ENCODE measurements at places on chromosomes 4 and X.

DNA sequence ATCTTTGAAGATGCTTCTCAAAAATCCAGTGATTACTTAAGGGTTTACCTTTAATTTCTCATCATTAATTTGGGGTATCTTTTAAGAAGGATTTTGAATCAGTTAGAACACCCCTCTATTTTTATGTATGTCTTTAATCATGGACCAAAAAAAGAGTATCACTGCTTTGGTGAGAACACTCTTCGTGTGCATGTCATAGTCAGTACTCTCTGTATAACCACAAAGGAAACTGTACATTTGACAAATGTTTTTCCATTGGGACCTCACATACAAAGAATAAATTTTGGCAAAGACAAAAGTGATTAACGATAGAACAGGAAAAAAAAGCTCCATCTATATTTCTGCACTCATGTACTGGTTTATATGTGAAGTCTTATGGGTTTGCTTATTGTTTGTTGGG is 31.3 kb downstream of the FAM241A start:
- H3K27ac ChIP-seq = no peak overlapping the region
- H3K36me3 ChIP-seq = no peaks in the 10 kb centered on the region
- H3K27me3 ChIP-seq = no peaks in the 10 kb centered on the region
- no peaks in the 10 kb centered on the region for H3K4me1 ChIP-seq

- no peak for DNase-seq
- no peaks in the 10 kb centered on the region for H3K36me3 ChIP-seq
- H3K4me1 ChIP-seq = no peaks in the 10 kb centered on the region
- H3K4me3 ChIP-seq = no peak overlapping the region
- H3K27ac ChIP-seq = no peak overlapping the region
Measured at GRCh38 chrX:27660878-27661277, 70.7 kb downstream of the DCAF8L2 start.

GRCh38 chrX:47808904-47809788 is 27.6 kb upstream of the ZNF81 start:
- no peak for DNase-seq
- no peak overlapping the region for H3K4me3 ChIP-seq
- no peaks in the 10 kb centered on the region for H3K36me3 ChIP-seq
- H3K27ac ChIP-seq = no peak overlapping the region

- no peak overlapping the region for H3K4me3 ChIP-seq
- H3K27me3 ChIP-seq = no peaks in the 10 kb centered on the region
- no peaks in the 10 kb centered on the region for H3K36me3 ChIP-seq
Measured at GRCh38 chr4:155877971-155878370, 11.9 kb upstream of the ASIC5 start.

GRCh38 chrX:110462957-110463356 is 104.3 kb downstream of the RTL9 start:
- H3K36me3 ChIP-seq = no peaks in the 10 kb centered on the region
- DNase-seq = no peak
- H3K4me3 ChIP-seq = no peak overlapping the region
- peaks cover 9% of the 10 kb centered on the region for H3K27me3 ChIP-seq
- no peak overlapping the region for H3K27ac ChIP-seq

- no peaks in the 10 kb centered on the region for H3K36me3 ChIP-seq
- H3K4me3 ChIP-seq = no peak overlapping the region
- H3K27me3 ChIP-seq = peaks cover 45% of the 10 kb centered on the region
- H3K27ac ChIP-seq = no peak overlapping the region
Measured at GRCh38 chr4:174204164-174204831, 79.2 kb downstream of the FBXO8 start.

GRCh38 chr4:147793569-147794313 is 61.9 kb downstream of the ARHGAP10 start:
- H3K27ac ChIP-seq = no peak overlapping the region
- H3K4me3 ChIP-seq = peak overlapping the region; percentile 8
- H3K27me3 ChIP-seq = no peaks in the 10 kb centered on the region
- DNase-seq = no peak

DNA sequence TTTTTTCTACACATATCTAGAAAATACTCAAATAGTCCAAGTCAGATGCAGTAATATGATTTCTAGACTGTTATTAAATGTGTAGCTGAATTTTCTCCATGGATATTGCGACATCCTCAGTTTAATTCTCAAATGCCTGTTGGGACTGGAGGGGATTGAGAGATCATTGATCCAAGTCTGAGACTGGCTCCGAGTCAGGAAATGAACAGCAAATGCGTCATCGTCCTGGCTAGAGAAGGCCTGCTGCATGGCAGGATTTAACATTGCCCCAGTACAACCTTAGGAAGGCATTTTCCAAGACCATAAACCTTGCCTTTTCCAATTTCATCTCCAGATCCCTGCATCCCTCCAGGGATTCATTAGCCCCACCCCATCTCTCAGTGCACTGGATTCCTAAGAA is 56.6 kb upstream of the SLC6A14 start:
- DNase-seq = no peak
- H3K27me3 ChIP-seq = no peaks in the 10 kb centered on the region
- no peak overlapping the region for H3K4me3 ChIP-seq
- no peak overlapping the region for H3K27ac ChIP-seq
- no peaks in the 10 kb centered on the region for H3K4me1 ChIP-seq

DNA sequence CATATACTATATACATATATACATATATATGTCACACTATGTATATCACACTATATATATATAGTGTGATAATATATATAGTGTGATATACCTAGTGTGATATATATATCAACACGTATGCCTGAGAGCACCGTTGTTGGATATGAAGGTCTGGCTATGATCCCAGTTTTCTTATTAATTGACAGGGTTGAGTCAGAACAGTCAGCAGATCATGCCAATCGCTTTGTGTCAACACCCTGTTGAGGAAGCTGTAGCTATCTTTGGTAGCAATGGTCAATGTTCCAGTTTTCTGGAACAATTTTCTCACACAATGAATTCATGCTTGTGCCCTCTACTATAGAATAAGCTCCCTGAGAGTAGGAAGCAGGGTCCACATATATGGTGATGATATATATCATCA is 496.0 kb upstream of the AGA start:
- H3K4me3 ChIP-seq = no peak overlapping the region
- no peak overlapping the region for H3K27ac ChIP-seq
- no peaks in the 10 kb centered on the region for H3K4me1 ChIP-seq
- no peaks in the 10 kb centered on the region for H3K27me3 ChIP-seq
- DNase-seq = no peak

- no peak overlapping the region for H3K27ac ChIP-seq
- no peak for DNase-seq
- peaks cover under 1% of the 10 kb centered on the region for H3K36me3 ChIP-seq
- H3K4me3 ChIP-seq = no peak overlapping the region
Measured at GRCh38 chrX:107599450-107599861, 28.9 kb upstream of the PRPS1 start.

DNA sequence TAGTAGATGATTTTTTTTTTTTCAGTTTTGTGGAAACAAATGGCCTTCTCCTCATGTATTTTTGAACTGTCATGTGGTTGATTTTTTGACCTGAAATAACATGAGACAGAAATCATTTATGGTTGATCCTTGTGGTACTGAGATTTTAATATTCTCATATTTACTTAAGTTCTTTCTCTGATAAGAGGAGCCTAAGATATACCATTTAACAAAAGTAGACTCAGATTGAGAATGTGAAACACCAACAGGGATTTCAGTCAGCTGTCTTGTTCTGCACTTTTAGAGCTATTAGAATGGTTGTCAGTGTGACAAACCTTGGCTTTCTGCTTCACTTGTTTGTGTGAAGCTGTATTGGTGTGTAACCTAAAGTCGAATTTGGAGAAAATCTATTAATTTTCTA is 575.7 kb downstream of the SPOCK3 start:
- H3K36me3 ChIP-seq = no peaks in the 10 kb centered on the region
- H3K27me3 ChIP-seq = no peaks in the 10 kb centered on the region
- no peak overlapping the region for H3K4me3 ChIP-seq
- no peak overlapping the region for H3K27ac ChIP-seq
- no peaks in the 10 kb centered on the region for H3K4me1 ChIP-seq
- no peak for DNase-seq

DNA sequence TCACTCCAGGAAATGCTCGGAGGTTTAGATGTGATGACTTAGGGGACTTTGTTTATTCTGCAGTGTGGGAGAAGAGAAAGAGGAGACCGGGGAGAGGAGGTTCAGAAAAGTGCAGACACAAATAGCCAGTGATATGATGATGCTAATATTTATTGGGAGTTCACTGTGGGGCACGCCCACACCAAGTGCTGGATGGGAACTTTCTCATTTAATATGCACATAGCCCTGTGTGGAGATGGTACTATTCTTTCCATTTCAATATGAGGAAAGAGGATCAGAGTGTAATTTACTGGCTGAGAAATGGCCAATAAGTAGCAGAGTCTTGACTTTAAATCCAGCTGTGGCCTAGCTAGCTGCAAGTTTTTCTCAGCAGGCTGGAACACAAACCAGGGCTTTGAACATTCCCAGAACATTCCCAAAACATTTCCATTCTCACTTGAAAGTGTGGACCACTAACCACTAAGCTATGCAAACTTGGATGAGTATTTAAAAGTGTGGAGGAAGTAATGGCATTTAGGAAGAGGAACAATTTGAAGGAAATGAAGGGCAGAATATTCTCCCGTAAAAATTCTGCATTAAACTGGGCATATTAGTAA is 231.7 kb downstream of the HS3ST1 start:
- no peak for DNase-seq
- H3K27ac ChIP-seq = no peak overlapping the region
- H3K27me3 ChIP-seq = no peaks in the 10 kb centered on the region
- no peaks in the 10 kb centered on the region for H3K36me3 ChIP-seq
- no peaks in the 10 kb centered on the region for H3K4me1 ChIP-seq

GRCh38 chrX:40068048-40068447 is 29.7 kb downstream of the BCOR start:
- H3K27me3 ChIP-seq = no peaks in the 10 kb centered on the region
- peaks cover 29% of the 10 kb centered on the region for H3K36me3 ChIP-seq
- H3K27ac ChIP-seq = no peak overlapping the region
- H3K4me1 ChIP-seq = peaks cover 52% of the 10 kb centered on the region

- DNase-seq = no peak
- no peak overlapping the region for H3K4me3 ChIP-seq
- H3K4me1 ChIP-seq = no peaks in the 10 kb centered on the region
- H3K27me3 ChIP-seq = peaks cover 15% of the 10 kb centered on the region
Measured at GRCh38 chr4:176048631-176049030, 17.0 kb upstream of the WDR17 start.

DNA sequence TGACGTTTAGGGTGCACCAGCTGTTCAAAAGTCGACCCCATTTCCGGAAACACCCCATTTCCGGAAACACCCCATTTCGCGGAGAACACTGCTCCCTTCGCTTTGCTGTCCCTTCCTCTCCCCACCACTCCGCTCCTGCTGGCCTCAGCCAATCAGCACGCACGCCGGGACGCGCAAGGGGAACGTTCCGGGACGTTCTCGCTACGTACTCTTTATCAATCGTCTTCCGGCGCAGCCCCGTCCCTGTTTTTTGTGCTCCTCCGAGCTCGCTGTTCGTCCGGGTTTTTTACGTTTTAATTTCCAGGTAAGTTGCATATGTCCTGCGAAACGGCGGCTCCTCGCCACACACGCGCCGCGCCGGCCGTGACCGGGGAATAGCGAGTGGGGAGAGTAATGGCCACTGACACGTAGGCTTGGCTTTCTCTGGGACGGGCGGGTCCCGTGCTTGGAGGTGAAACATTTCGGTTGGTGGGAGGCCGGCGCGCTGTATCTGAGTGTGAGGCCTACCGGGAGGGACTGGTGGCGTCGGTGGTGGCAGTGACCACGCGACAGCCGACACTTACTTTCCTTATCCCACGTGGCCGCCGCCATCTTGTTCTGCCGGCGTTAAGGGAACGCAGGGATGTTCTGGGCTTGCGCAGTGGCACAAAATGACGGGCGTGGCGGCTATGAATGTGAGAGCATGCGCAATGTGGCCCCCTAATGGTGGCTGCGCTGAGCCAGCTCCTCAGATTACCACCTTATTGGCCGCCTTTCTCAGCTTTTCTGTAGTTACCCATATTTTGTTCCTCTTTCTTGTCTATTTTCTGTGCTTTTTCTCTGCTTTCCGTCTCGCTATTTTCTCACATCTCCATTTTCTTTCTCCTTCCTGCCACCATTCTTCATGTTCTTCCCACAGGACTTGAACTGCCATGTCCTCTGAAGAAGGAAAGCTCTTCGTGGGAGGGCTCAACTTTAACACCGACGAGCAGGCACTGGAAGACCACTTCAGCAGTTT is at the start of gene RBM3:
Gene RBM3, plus strand, starts transcription at position 215 of the 997 bp plus-strand sequence. Its CDS starts 697 bp downstream, at position 912.
- peak within 1 kb of the TSS; percentile 88 for H3K4me3 ChIP-seq
- H3K36me3 ChIP-seq = peaks cover 49% of the 10 kb centered on the region
- peak within 1 kb of the TSS; percentile 91 for H3K27ac ChIP-seq
- H3K4me1 ChIP-seq = peaks cover 16% of the 10 kb centered on the region

DNA sequence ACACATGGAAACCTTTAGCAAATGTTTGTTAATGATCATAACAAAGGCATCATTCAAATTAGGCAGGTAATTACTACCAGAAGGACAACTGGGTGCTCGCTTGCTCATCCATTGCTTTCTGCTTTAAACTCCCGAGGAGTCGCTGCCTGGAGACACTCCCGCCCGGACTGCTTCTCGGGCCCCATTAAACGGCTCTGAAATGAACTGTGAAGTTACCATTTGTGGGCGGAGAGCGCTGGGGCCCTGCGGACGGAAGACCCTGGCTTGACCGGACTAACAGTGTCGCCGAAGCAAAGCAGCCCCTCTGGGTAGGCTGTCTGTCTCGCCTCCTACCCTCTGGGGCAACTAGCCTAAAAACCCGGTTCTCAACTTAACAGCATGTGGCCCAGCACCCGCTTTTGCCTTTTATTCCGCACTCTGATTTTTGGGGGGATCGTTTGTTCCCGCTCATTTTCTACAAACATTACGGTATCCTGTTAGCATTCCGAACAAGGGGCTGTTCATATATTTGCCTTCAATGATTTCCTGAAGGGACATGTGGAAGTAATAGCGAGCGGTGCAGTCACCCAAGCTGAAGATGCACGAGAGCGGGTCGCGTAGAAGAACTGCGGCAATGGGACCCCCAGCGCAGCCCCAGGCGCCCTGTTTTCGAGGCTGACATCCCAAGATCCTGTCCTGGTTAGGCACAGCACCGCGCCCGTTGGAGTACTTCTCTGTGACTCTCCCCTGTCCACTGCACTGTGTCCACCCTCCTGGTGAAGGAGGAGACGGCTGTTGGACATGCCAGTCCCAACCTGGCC is 1.6 kb upstream of the PDGFRA start:
- peak overlapping the region; percentile 56 for H3K4me3 ChIP-seq
- peaks cover 5% of the 10 kb centered on the region for H3K36me3 ChIP-seq
- H3K4me1 ChIP-seq = peaks cover 18% of the 10 kb centered on the region
- no peak for DNase-seq

DNA sequence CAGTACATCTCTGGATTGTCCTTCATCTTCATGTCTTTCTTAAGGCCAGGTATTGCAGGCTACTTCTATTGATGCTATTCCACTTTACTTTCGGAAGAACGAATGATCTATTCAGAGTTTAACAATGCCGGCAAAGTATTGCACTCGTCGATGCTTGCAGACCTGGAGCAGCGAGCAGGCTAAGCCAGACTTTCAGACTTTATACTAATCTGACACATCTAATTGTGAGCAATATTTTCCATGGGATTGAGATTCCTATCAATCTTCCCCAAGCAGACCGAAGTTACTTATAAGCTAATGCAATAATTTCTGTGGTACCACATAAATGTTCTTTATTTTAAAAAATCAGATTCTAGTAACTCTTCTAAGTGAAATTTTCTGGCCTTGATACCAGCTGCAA is 1.6 kb downstream of the EMCN start:
- H3K4me1 ChIP-seq = no peaks in the 10 kb centered on the region
- H3K36me3 ChIP-seq = no peaks in the 10 kb centered on the region
- peaks cover 25% of the 10 kb centered on the region for H3K27me3 ChIP-seq
- H3K4me3 ChIP-seq = no peak overlapping the region
- no peak for DNase-seq

All from central memory CD8-positive, alpha-beta T cell (primary cell).